ENCODE measurements at places on chromosomes 12 and 14.

GRCh38 chr12:66351301-66351700 is 49.0 kb downstream of the HELB start:
- no peak for DNase-seq

DNA sequence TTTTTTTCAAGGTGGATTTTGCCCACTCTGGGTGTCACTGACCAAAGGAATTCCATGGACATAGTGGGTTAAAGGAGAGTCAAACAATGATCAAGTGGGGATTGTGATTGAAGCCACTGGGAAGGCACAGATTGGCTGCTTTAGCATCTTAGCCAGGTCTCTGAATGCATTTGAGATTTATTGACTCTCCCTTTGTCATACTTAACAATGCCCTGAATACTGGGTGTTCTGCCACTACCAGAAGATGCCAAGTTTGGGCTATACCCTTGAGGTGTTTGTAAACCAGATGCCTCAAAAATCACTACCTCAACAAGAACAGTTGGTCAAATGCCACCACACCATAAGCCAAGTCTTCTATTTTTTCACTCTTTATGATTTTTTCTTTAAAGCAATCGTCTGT is 114.8 kb downstream of the GTF2A1 start:
- DNase-seq = no peak

DNA sequence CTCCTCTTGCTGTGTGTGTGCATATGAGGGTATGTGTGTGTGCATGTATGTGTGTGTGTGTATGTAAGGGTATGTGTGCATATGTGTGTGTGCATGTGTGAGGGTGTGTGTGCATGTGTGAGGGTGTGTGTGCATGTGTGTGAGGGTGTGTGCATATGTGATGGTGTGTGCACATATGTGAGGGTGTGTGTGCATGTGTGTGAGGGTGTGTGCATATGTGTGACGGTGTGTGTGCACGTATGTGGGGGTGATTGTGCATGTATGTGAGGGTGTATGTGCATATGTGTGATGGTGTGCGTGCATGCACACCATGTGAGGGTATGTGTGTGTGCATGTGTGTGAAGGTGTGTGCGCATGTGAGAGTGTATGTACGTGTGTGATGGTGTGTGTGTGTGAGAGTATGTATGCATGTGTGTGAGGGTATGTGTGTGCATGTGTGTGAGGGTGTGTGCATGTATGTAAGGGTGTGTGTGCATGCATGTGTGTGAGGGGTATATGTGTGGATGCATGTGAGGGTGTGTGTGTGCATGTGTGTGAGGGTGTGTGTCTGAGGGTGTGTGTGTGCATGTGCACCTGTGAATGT is 15.4 kb downstream of the DAO start:
- DNase-seq = no peak

- DNase-seq = peak; percentile 48
These were observed 20.5 kb downstream of the DERA start for GRCh38 chr12:15931590-15932053.

- DNase-seq = no peak
These were observed at the start of gene DCAF5 for GRCh38 chr14:69152902-69153151. Gene DCAF5 (minus strand): TSS chr14:69153119. CDS start chr14:69152978, 141 bp downstream.

DNA sequence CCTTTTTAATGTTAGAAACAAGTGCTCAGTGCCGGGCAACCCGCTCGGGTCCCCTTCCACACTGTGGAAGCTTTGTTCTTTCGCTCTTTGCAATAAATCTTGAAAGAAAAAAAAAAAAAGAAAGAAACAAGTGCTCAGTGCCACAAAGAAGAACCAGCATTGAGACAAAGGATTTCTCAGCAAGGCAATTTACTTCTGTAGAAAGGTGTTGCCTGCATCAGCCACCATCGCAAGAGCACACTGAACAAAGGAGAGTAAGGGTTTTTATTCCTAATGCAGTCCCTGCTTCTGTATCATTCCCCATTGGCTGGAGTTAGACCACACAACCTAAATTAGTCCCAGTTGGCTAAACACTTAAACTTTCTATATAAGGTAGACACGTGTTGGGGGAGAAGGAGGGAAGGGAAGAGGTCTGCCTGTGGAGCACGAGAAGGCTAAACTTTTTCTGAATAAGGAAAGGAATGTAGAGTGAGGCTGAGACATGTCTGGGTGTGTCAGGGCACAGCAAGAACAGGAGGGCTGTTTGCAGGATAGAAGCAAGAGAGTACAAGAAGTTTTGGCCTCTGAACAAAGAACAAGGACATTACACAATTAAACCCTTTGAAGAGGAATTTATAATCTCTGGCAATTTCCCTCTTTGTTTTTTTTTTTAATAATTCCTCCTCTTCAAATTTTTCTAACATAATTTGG is 21.4 kb downstream of the KLRF2 start:
- DNase-seq = no peak

GRCh38 chr12:114306646-114307045 is 99.3 kb downstream of the TBX5 start:
- peak; percentile 45 for DNase-seq

- no peak for DNase-seq
These were observed 9.5 kb downstream of the CEP290 start for GRCh38 chr12:88132392-88132791.

DNA sequence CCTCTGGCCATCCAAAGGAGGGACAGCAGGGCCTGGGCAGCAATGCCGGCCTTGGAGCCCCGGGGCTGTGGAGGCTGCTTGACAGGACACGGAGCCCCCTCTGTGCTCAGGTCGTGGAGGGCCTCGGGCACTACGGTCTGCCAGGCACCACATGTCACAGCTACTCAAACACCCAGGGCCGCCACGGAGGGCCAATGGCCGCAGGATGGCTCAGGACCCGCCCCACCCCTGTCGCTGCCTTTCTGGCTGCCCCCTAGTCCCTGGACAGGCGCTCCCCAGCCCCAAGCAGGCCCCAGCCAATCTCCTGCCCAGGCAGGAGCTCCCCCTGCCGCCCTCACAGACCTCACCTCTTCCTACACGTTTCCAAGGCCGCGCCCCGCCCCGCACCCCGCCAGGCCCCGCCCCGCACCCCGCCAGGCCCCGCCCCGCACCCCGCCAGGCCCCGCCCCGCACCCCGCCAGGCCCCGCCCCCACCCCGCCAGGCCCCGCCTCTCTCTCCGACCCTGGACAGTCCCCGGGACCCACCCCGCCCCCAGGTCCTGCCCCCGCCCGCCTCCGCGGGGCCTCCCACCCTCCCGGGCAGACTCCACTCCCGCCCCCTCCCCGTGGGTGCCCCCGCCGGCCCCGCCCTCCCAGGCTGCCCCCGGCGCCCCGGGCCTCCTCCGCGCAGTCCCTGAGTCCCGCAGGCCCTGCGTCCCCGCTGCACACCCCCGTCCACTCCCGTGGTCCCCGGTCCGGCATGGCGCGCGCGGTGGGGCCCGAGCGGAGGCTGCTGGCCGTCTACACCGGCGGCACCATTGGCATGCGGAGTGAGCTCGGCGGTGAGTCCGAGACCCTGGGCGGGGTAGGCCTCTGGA is at the start of gene ASPG:
ASPG (plus strand) TSS at position 669 of the 857 bp plus-strand sequence; CDS start at position 740, 71 bp downstream.
- DNase-seq = no peak

GRCh38 chr12:119175081-119175480 is 3.6 kb upstream of the HSPB8 start:
- DNase-seq = no peak

GRCh38 chr12:85835426-85836196 is 598 bp downstream of the RASSF9 start:
- DNase-seq = peak; percentile 30

GRCh38 chr12:79162948-79163347 is 298.4 kb downstream of the SYT1 start:
- no peak for DNase-seq

DNA sequence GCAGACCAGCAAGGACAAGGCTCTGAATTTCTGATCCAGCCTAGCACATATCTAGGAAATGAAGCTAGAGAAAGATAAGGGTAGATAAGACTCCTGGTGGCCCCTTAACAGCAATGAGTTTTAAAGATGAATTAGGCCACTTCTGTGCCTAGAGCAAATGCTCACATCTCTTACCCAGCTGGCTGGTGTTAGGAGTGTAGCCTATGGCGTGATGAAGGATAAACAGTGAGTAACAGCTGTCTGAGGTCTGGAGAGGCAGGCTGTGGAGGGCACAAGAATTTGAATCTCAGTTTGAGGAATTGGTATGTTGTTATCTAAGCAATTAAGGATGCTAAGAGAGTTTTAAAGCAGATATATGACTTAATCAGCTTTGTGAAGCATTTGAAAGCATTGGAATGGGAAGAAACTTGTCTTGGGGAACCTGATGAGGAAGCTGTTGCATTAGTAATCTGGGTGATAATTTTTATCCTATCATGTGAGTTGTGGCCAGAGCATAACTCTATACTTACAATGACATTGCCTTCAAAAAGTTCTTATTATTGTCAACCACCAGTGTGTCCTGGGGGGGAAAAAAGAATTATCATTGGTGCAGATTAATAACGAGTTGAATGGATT is 161.8 kb downstream of the SRGAP1 start:
- peak; percentile 69 for DNase-seq

GRCh38 chr12:50057000-50057841 is at the start of gene ASIC1:
Gene ASIC1 (plus strand): TSS chr12:50057596. CDS start chr12:50058767, 1,171 bp downstream.
- DNase-seq = peak; percentile 77

GRCh38 chr14:65062096-65063075 is 39.9 kb downstream of the MAX start:
- DNase-seq = no peak

DNA sequence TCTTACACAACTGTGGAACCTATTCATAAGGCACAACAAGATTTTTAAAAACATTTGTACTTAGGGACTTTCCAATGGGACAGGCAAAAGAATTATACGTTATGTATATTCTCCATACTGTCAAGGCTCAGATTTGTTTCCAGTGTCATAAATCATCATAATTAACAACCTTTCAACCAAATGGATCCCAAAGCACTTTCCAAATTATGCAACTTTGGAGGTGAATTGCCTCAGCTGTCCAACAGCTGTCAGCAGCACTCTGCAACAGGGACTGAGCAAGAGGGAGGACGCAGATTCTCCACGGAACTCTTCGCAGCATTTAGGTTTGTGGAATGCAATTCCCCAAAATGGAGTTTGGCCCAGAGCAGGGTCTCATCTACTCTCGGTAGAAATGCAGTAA is 186.6 kb downstream of the PAX9 start:
- no peak for DNase-seq

GRCh38 chr14:64614805-64615391 is 65.1 kb downstream of the PPP1R36 start:
- no peak for DNase-seq

DNA sequence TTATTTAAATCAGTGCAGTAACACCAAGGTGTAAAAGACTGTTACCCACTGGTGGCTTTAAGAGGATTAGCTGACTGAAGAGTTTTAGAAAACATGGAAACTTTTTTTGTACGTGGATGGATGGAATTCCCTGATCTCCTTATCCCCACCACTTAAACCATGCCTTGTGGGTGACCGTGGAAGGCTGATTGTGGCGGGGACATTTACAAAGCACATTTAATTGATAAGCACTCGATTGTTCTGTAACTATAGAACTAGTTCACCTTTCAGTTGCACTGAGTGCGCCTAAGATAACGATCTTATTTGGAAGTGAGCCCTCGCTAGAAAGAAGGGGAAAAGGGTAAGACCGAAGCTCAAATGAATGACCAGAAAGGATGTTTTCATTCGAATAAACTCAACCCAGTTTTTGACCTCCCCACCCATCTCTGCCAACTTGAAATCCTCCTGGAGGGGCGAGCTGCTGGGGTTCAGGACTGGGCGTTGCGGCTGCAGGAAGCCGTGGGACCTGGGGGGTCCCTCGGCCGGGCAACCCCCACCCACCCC is 688 bp upstream of the RASSF3 start:
- DNase-seq = peak; percentile 21

DNA sequence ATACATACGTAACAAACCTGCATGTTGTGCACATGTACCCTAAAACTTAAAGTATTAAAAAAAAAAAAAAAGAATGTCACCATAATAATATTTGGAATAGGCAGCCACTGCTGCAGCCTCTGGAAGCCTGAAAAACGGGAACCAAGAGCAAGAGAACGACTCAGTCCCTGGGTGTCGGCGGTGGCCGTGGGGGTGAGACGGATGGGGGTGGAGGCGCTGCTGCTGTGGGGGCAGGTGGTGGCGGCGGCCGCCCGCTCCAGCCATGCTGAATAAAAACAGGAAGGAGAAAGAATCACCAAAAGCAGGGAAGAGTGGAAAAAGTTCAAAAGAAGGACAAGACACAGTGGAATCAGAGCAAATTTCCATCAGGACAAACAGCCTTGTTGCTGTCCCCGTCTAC is 46.9 kb downstream of the ZFYVE21 start:
- DNase-seq = no peak

- DNase-seq = no peak
These were observed 10.9 kb downstream of the NT5DC3 start for GRCh38 chr12:103830025-103830725.

DNA sequence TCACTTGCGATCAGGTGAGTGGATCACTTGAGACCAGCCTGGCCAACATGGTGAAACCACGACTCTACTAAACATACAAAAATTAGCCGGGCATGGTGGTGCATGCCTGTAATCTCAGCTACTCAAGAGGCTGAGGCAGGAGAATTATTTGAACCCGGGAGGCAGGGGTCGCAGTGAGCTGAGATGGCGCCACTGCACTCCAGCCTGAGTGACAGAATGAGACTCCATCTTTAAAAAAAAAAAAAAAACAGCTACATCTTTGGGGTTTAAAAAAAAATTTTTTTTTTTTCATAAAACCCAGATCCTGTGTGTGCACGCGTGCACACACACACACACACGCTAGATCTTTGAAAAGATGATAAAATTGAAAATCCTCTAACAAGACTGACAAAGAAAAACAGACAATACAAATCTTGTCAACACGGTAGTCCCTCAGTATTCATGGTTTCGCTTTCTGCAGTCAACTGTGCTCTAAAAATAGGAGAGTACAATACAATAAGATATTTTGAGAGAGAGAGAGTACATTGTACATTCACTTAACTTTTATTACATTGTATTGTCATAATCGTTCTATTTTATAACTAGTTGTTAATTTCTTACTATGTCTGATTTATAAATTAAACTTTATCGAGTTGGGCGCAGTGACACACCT is 295.3 kb upstream of the RGS6 start:
- DNase-seq = no peak

- DNase-seq = no peak
These were observed 31.9 kb upstream of the ATP2A2 start for GRCh38 chr12:110249105-110249504.

- DNase-seq = no peak
These were observed 15.2 kb downstream of the SLC7A8 start for GRCh38 chr14:23168246-23168645.

GRCh38 chr12:47297993-47298392 is 218.2 kb upstream of the AMIGO2 start:
- DNase-seq = no peak

Measured in cardiac fibroblast (primary cell).